ENCODE measurements at places on chromosomes 3 and 15. TPM values are rescaled to one million over a fixed set of nuclear protein-coding genes. Genes with fewer than 3 reads are reported as not detected.

GRCh38 chr3:55868347-55868746 is 381.2 kb upstream of the WNT5A start:
- no peak overlapping the region for H3K27ac ChIP-seq
- H3K36me3 ChIP-seq = no peaks in the 10 kb centered on the region
- no peak for DNase-seq

DNA sequence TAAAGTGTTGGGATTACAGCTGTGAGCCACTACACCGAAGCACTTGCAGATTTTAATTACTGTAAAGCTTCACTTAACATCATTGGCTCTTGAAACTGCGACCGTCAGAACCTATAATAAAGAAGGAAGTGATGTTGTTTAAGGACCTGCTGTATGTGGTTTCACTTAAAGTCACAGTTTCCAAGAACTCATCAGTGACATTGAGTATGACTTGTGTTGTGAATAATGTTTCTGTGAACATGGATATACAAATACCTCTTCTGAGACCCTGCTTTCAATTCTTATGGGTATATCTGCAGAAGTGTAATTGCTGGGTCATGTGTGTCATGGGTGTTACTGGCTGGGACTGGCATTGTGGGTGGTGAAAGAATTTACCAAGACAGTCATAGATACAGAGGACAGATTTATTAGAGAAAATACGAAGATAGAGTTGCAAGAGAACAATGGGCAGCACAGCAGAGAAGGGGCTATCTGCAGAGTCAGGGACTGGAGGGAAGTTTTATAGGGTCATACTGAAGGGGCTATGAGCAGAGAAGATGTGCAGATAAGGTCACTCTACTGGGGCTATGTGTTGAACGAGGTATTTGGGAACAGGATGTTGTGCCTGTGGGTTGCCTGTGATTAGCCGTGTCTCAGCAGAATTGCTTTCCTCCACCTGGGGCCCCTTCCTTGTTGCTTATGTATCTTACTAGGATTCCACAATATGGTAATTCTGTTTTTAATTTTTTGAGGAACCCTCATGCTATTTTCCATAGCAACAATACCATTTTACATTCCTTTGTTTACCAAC is 4.5 kb downstream of the NDUFB5 start:
- DNase-seq = no peak
- H3K27me3 ChIP-seq = no peaks in the 10 kb centered on the region
- no peak overlapping the region for H3K27ac ChIP-seq
- H3K36me3 ChIP-seq = no peaks in the 10 kb centered on the region

- peaks cover 8% of the 10 kb centered on the region for H3K4me1 ChIP-seq
- H3K27ac ChIP-seq = peak overlapping the region; percentile 33
- H3K4me3 ChIP-seq = peak overlapping the region; percentile 80
- H3K27me3 ChIP-seq = no peaks in the 10 kb centered on the region
Observed at GRCh38 chr3:119809249-119810017, 27.5 kb downstream of the NR1I2 start.

- no peaks in the 10 kb centered on the region for H3K27me3 ChIP-seq
- no peaks in the 10 kb centered on the region for H3K4me1 ChIP-seq
- H3K36me3 ChIP-seq = no peaks in the 10 kb centered on the region
Observed at GRCh38 chr15:94383041-94383440, 151.7 kb downstream of the MCTP2 start.

The CKMT1B gene
- not detected for total RNA-seq

GRCh38 chr15:82751308-82751707 is 41.6 kb upstream of the AP3B2 start:
- peaks cover 19% of the 10 kb centered on the region for H3K36me3 ChIP-seq
- no peaks in the 10 kb centered on the region for H3K27me3 ChIP-seq
- DNase-seq = no peak
- peak overlapping the region; percentile 88 for H3K4me3 ChIP-seq
- H3K27ac ChIP-seq = peak overlapping the region; percentile 78

The UBAP1L gene
- total RNA-seq = 6.4 TPM

The LRRC34 gene
- 0.65 TPM for total RNA-seq

The GOLGA6L1 gene
- not detected for total RNA-seq

The CLDN16 gene
- not detected for total RNA-seq

The SHISA5 gene
- 147 TPM for total RNA-seq

GRCh38 chr3:30505866-30506520 is 100.4 kb upstream of the TGFBR2 start:
- DNase-seq = no peak
- no peak overlapping the region for H3K27ac ChIP-seq
- H3K36me3 ChIP-seq = no peaks in the 10 kb centered on the region

DNA sequence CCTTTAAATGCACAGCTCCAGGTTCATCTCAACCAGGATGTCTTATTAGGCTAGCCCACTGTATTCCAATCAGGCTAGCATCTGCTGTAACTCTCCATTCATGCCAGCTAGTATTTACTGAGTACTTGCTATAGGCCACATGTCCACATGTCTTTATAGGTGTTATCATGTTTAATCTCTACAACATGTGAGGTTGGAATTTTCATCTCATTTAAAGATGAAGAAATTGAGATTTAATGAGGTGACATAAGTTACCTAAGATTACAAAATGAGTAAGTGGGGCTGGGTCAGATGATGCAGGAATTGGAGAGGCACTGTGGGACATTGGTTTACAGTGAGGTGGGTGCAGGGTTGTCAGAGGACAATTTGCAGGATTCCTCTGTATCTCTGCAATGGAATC is 2.9 kb downstream of the IFT122 start:
- no peak for DNase-seq
- no peaks in the 10 kb centered on the region for H3K36me3 ChIP-seq
- no peak overlapping the region for H3K4me3 ChIP-seq
- no peaks in the 10 kb centered on the region for H3K27me3 ChIP-seq
- peaks cover 31% of the 10 kb centered on the region for H3K4me1 ChIP-seq

- no peaks in the 10 kb centered on the region for H3K4me1 ChIP-seq
- no peaks in the 10 kb centered on the region for H3K36me3 ChIP-seq
- no peaks in the 10 kb centered on the region for H3K27me3 ChIP-seq
- H3K27ac ChIP-seq = no peak overlapping the region
Observed at GRCh38 chr3:55544219-55544618, 57.1 kb upstream of the WNT5A start.

DNA sequence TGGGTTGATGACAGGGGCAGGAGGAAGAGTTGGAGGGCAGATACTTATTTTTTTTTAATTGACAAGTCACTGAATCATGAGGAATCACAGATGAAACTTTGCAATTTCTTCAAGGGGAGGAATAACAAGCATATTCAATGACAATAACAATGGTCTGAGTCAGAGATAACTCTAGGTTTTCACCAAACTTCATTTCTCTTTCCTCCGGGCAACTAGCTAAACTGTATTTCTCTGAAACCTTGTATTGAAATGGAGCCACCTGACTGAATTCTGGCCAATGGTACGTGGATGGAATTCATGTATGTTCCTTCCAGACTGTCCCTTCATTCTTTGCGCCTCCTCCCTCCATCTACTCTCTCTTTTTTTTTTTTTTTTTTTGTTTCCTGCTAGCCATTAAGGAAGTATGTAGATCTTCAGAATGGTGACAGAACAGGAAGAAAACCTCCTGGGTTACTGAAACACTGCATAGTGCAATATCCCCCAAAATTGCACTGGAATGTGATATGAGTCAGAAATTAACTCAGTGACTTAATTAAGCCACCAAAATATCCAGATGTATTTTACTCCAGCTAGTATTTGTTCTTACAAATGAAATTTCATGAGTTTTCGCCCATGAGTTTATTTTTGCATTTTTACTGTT is 495.4 kb downstream of the OTOL1 start:
- H3K36me3 ChIP-seq = no peaks in the 10 kb centered on the region
- no peak for DNase-seq
- H3K4me1 ChIP-seq = no peaks in the 10 kb centered on the region
- H3K27ac ChIP-seq = no peak overlapping the region
- H3K27me3 ChIP-seq = no peaks in the 10 kb centered on the region

DNA sequence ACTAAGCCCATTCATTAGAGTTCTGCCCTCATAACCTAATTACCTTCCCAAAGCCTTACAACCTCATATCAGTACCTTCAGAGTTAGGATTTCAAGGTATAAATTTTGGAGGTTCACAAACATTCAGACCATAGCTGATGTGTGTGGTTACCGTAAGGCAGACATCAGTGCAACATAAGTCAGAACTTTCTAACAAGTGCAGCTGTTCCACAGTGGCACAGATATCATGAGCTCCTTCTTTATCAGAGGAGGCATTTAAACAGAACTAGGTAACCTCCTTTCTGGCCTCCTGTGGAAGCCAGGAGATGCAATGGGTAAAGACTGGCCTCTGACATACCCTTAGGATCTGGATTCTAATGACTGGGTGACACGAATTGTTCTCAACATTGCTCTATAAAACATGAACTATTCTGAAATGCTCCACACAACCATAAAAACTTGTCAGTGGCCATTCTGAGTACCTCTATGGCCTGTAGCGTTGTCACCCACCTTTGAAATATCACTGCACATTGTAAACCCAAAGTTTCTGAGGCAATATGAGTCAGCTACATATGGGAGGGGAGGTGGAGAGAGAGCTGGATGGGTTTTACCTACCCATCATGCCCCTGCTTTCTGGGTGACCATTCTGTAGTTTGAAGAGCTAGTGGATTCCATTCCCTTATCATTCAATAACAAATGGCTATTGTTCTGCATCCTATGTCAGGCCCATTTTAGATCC is 546.0 kb upstream of the TBL1XR1 start:
- DNase-seq = no peak
- H3K27me3 ChIP-seq = no peaks in the 10 kb centered on the region
- no peaks in the 10 kb centered on the region for H3K4me1 ChIP-seq
- H3K4me3 ChIP-seq = no peak overlapping the region
- H3K36me3 ChIP-seq = no peaks in the 10 kb centered on the region

DNA sequence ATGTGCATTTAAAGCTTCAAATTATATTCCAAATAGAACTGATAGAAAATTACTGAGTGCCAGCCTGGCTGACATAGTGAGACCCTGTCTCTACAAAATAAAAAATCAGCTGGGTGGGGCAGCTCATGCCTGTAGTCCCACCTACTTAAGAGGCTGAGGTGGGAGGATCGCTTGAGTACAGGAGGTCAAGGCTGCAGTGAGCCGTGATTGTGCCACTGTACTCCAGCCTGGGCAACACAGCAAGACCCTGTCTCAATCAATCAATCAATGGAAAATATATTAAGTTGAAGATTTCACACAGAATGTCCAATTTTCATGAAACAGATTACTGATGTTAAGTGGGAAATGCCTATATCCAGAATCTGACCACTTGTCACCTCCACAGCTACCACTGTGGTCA is 4.1 kb downstream of the MON1A start:
- H3K27ac ChIP-seq = no peak overlapping the region
- no peak for DNase-seq
- H3K4me3 ChIP-seq = no peak overlapping the region

- no peak overlapping the region for H3K27ac ChIP-seq
- no peaks in the 10 kb centered on the region for H3K27me3 ChIP-seq
- no peaks in the 10 kb centered on the region for H3K4me1 ChIP-seq
- H3K36me3 ChIP-seq = no peaks in the 10 kb centered on the region
- no peak overlapping the region for H3K4me3 ChIP-seq
Observed at GRCh38 chr3:122609798-122610559, 32.5 kb downstream of the PARP15 start.

DNA sequence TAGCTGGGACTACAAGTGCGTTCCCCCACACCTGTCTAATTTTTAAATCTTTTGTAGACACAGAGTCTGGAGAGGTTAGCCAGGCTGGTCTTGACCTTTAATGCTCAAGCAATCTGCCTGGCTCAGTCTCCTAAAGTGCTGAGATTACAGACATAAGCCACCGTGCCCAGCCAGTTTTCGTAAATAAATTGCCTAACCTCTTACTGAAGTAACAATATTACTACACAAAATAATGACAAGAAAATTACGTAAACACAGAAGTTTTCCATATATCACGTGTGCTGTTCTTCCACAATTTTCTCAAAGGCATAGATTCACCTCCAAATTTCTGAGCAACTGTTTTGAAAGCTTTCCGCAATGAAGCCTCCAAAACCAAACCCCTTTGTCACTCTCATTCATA is 58.1 kb upstream of the PROK2 start:
- no peak overlapping the region for H3K27ac ChIP-seq
- no peaks in the 10 kb centered on the region for H3K27me3 ChIP-seq
- H3K36me3 ChIP-seq = no peaks in the 10 kb centered on the region

DNA sequence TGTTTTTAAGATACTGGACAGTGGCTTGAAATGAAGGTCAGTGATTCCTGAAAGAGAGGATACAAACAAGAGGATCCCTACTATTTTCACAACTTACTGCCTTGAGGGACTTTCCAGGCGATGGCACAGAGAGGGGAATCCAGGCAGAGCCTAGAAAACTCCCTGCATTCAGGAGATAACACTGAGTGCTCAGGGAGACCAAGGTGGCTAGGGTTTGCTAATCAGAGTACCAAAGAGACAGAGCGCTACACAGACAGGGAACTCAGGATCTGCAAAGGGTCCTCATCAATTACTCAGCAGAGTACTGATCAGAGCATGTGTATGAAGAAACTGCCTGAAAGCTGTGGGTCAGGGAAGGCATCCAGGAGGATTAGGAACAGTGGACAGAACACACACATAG is 11.7 kb upstream of the MRPS22 start:
- no peaks in the 10 kb centered on the region for H3K36me3 ChIP-seq
- no peaks in the 10 kb centered on the region for H3K4me1 ChIP-seq
- H3K4me3 ChIP-seq = no peak overlapping the region
- no peaks in the 10 kb centered on the region for H3K27me3 ChIP-seq
- no peak for DNase-seq

The PROK2 gene
- total RNA-seq = not detected

DNA sequence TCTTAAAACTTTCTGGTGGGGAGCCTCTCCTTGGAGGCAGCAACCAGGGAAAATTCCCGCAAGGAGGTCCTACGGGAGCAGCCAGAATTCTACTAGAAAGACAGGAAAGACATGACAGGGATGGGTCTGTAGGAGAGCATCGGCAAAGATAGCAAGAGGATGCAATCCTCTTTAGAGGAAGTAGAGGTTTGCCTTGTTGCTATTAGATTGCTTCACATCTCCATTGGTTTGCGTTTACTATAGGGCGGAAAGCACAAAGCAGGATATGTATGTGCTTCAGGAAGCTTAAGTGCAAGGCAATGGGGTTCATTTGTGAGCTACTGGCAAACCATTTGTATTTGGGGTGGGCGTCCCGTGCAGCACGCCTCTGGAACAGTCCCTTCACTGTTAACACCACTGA is 193.0 kb downstream of the RORA start:
- no peaks in the 10 kb centered on the region for H3K27me3 ChIP-seq
- H3K27ac ChIP-seq = no peak overlapping the region
- H3K4me1 ChIP-seq = no peaks in the 10 kb centered on the region
- DNase-seq = no peak
- H3K36me3 ChIP-seq = no peaks in the 10 kb centered on the region
- no peak overlapping the region for H3K4me3 ChIP-seq

DNA sequence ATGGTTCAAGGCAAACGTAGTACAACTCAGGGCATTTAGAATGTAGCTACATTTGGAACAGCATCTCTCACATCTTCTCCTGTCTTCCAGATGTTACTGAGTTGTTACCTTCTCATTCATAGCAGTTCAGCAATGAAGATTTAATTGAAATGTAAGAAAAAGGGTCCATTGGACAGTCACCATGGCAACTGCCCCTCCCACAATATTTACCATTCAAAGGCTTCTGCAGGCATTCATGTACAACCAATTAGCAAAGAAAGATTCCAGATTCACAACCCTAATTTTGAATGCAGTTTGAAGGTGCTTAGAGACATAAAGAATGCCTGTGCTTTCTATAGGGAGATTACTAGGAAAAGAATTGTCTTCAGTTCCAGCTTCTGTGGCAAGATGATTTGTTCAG is 22.2 kb downstream of the SCN11A start:
- no peak overlapping the region for H3K27ac ChIP-seq
- H3K4me3 ChIP-seq = no peak overlapping the region
- no peak for DNase-seq
- H3K36me3 ChIP-seq = no peaks in the 10 kb centered on the region
- H3K4me1 ChIP-seq = no peaks in the 10 kb centered on the region

The SCG3 gene
- total RNA-seq = not detected

The DPPA4 gene
- 0.40 TPM for total RNA-seq

All from naive thymus-derived CD4-positive, alpha-beta T cell (primary cell).